ENCODE measurements at places on chromosomes 4 and X. TPM values are rescaled to one million over a fixed set of nuclear protein-coding genes. Genes with fewer than 3 reads are reported as not detected.
A peak's percentile ranks its signal among the peaks of the same experiment; 100 is the strongest.

DNA sequence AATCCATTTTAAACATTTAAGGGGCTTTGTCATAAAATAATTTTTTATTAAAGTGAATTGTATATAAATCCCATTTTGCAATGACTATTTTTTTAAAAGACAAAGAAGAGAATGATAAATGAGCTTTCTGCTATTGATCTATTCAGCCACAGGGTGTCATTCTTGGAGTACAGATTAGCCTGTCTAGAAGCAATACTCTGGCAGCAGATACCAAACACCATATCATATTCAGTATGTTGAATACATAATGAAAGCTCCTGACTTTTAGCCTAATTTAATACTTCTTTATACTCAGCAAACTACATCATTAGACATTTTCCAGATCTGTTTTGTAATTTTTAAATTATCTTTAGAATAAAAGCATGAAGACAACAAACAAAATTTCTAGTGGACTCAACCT, 496.3 kb downstream of the PDGFC start:
- DNase-seq = no peak

DNA sequence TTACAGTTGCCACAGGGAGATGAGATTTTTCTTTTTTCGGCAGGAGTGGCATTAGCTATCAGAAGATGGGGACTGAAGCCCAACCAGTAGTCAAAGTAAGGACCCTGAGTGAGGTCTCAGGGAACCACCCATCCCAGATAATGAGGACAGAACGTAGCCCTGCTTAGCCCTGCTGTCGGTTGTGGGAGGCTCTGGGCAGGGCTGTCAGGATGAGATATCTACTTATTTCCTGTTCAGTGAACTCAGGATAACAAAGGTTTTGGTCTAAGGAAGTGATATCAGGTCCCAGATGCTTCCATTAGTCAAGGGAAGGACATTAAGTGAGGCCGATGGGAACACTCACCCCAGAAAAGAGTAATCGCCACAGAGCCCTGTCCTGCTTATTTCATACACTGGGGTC, 2.3 kb downstream of the MAGEB16 start:
- no peak for DNase-seq

The FRMPD3 gene
- 0.64 TPM for total RNA-seq

The TSPAN7 gene
- total RNA-seq = 122 TPM

DNA sequence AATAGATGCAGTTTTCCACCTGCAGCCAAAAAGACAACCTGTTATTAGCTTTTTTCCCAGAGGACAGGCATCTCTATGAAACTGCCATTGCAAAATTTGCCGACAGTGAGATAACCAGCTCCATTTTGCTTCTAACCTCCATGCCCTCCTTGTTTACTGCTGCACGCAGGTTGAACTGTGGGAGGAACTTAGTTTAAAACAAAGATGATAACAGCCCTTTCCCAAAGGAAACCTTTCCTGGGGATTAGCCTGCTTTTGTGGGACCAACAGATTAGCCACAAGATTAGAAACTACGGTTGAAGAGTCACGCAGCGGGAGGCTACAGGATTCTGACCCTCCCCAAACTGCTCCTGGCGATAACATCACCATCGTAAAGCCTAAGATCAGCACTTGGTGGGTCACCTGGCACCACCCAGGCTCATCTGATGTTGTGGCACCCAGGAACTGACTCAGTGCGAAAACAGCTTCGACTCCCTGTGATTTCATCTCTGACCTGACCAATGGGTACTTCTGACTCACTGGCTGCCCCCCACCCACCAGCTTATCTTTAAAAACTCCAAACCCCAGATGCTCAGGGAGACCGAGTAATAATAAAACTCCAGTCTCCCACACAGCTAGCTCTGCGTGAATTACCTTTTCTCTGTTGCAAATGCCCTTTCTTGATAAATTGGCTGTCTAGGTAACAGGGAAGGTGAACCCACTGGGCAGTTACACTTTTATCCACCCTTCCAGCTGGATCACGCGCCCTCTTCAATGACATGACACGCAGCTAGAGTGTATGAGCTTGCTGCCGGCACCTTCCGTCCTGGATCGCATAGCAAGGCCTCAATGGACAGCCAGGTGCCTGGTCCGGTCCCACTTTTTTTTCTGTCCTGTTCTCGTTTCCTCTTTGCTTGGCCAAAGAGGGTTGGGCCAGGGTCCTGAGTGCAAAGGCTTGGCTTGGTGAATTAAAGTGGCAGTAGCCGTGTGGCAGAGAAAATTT, 27.2 kb downstream of the NOP14 start:
- peak; percentile 63 for DNase-seq

The ATOH1 gene
- total RNA-seq = not detected

DNA sequence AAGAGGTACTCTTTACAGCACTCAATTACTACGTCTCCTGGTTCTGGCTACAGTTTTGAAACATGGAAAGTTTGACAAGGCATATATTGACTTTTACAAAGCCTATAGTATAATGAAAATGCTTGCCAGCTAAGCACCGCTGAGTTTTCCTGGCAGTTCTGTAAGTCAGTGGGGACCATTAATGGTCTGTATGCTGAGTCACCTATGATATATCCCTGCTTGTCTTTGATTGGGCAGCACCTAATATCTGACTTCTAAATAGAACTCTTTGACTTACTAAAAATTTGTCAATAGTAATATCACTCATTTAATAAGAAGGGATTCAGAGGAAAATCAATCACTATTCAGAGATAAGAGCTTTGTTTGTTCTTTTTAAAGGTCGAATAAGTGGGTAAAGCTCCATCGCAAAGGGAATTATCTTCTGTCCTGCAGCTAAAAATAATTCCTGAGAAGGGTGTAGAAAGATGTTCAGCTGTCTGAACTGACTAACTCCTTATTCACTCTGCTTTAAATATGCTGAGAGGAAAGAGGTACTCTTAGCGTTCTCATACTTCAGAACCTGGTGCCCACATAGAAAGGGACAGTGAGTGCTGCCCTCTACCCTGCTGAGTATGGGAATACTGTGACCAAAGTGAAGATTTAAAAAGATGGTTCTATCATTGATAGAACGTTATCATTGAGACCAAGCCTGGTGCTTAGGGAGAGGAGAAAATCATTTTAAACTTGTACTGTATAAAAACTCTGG, 959 bp downstream of the SMPX start:
- DNase-seq = no peak

DNA sequence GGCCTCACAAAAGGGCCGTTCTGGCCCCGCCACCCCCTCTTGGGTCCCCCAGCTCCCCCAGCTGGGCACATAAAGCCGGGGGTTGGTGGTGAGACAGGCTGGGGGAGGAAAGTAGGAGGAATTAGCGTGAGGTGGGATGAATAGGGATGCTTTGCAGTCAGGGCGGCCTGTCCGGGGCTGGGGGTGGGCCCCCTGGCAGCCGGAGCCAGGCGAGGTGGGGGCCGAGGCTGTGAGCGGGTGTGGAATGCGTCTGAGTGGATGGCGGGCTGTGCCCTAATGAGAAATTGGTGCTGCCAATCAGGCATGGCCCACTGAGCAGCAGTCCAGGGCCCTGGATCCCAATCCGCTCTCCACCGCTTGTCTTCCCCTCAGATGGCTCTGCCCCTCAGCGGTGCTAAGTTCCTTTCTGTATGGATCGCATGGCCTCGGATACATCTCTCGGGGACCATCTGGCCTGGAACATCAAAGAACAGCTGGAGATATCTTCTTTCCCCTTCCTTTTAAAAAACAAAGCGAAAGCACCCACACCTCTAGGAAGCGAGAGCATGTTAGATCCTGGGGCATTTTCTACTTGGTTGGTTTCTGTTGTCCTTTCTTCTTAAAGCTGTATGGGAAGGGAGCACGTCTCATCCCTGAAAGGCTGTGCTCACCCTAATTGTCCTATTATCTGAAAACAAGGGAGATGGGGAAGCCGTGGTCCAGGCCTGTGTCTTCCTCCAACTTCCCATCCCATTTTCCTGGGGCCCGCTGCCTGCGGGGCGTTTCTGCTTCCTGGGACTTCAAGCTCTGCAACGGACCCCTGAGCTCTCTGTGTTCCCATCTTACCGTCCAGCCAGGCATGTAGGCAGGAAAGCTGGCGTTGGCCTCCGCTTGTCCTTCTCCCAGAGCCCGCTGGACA, 106.9 kb downstream of the SORCS2 start:
- no peak for DNase-seq

- DNase-seq = peak; percentile 10
Measured at GRCh38 chrX:109485470-109486340, 3.8 kb upstream of the GUCY2F start.

The GAGE12D gene
- total RNA-seq = not detected

DNA sequence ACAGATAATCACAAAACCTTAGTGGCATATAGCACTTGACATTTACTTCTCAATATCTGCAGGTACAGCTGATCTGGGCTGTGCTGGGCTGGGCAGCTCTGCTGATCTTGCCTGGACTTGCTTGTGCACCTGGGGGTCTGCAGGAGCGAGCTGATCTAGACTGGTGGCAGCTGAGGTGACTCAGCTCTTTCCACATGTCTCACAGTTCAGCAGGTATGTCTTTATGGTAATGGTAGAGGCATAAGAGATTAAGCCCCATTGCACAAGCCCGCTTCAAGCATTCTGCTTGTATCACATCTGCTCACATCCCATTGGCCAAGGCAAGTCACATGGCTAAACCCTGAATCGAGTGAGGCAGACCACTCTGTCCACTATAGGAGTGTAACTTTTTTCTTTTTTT, 506.7 kb downstream of the BCOR start:
- DNase-seq = no peak

DNA sequence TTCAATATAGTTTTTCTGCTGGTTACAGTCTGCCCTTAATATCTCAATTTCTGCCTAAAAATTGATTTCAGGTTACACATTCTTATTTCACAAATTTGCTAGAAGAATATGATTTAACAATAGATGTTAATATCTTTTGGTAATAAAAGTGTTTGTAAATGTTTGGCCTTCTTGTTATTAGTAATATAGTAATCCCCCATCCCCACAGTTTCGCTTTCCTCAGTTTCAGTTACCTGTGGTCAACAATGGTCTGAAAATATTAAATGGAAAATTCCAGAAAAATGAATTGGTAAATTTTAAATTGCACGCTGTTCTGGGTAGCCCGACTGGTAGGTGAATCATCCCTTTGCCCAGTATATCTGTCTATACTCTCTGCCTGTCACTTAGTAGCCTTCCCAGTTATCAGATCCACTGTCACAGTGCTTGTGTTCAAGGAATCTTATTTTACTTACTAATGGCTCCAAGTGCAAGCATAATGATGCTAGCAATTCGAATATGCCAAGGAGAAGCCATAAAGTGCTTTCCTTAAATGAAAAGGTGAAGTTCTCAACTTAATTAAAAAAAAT, 3.5 kb upstream of the BMP2K start:
- DNase-seq = no peak

GRCh38 chr4:142925161-142925560, 79.1 kb upstream of the INPP4B start:
- DNase-seq = no peak

GRCh38 chrX:97995834-97996233, 1112.1 kb downstream of the RPA4 start:
- DNase-seq = no peak

DNA sequence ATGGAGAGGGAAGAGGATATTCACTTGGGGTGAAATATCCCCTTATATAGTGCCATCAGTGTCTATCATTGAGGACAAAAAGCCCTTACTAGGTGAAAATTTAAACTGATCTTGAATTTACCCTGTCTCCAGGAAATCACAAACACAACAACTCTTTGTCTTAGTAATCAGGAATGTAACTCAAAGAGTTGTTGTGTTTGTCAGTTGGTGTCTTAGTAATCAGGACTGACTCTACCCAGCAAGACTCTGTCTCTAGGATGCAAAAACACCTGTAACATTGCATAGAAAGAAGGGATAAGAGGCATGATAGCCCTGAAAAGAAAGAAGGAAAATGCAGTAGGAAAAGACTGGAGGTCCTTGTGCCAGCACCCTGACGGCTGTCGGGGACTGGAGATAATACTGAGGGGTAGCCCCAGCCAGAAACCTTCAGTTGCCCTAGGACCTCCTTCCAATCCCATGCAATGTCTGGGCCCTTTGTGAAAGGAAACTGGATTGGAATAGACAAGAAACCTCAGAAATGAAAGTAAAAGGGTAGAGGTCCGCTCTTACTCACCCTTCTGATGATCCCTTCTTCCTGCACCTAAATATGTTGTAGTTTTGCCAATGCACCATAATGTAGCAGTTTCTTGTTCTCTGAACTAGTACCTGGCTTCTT, 45.3 kb downstream of the HMGB2 start:
- DNase-seq = no peak

- DNase-seq = no peak
Measured at GRCh38 chrX:139290310-139290709, 240.2 kb upstream of the F9 start.
